ENCODE measurements at places on chromosomes 2 and 18.

- no peak for DNase-seq
Observed at GRCh38 chr2:59604123-59604522, 949.3 kb downstream of the BCL11A start.

GRCh38 chr2:237148624-237149023 is 62.9 kb downstream of the COPS8 start:
- no peak for DNase-seq

- no peak for DNase-seq
Observed at GRCh38 chr2:176562359-176563078, 293.3 kb downstream of the MTX2 start.

DNA sequence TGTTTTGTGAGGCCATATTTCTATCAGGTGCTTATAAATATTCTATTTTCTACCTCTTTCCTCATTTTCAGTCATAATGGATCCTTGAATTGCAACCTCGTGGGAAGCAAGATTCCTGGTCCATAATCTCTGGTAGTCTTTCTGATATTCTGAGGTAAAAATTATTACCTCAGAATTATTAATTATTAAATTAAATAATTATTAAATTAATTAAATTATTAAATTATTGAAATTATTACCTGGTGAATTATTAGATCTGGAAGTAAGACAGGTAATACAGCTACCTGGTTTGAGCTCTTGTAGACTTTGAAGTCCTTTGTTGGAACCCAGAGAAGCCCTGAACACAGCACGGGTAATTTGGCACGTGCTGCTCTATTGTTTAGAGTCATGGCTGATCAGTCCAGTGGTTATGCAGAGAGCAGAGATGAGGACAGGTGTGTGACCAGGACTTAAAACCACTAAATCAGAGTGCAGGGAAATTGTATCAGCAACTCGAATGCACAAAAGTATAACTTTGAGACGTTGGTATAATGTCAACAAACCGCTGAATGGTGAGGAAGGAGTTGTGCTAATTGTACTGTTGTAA is 46.8 kb upstream of the PTPRM start:
- no peak for DNase-seq

- DNase-seq: no peak
Observed at GRCh38 chr2:82316586-82316985, 2012.0 kb upstream of the LRRTM1 start.

DNA sequence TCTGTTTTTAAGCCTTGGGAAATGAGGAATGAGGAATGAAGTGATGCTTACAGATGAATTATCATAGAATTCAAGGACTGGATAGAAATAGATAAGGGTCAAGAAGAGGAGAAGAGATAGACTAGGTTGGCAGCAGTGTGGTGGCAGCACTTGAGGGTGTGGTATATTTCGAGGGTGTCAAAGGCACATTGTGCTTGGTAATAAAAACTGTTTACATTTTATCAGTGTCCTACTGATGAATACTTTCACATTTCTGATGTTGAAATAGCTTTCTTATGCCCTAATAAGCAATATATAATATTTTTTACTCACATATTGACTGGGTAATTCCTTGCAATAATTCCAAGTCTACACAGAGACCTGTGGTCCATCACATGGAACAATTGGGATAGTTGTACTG is 3.4 kb downstream of the TFPI start:
- no peak for DNase-seq

DNA sequence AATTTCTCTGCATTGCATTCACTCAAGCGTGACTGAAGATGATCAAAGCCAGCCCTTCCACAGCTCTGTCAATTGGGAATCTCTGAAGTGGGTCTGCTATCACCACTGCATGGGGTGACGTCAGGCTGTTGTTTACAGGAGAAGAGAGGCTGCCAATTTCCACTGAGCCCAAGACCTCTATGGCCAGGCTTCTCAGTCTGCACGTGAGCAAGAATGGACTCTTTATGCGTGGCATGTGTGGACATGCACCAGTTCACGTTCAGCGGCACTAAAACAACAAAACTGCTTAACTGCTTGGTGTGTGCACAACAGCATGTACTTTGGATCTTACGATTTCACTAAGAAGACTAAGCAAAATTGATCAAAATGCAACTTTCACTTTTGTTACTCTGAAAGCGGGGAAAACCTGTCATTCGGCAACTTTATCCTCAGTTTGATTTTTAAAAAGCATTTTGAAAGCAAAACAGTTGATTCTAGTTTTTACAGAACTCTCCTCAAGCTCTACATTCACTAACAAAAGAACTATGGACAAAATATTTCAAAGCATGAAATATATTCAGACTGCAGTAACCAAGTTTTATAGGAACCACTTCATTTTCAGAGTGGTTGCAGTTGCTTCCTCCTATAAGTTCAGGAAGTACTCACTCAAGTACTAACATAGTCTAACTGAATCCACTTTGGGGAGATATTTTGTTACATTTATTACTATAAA is 77.0 kb upstream of the SERTAD2 start:
- DNase-seq: no peak

GRCh38 chr2:212940816-212941215 is 210.6 kb downstream of the IKZF2 start:
- no peak for DNase-seq

DNA sequence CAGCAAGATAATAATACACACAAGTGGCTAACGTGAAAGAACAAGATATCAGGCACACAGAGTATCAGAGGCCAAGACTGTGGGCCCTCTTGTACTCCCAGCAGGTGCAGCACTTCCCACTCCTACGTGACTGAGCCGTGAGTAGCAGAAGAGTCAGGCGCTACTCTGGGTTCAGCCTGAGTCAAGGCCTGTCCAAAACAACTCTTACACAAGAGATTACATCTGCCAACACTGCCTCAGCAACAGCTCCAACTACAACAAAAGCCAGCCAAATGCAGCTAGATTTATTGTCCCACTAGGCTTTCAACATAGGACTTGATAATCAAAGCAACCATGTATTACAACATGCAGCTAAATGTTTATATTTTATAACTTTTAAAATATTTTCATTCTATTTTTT is 56.2 kb downstream of the ITSN2 start:
- no peak for DNase-seq

GRCh38 chr18:21341141-21341540 is 99.1 kb downstream of the GREB1L start:
- no peak for DNase-seq

GRCh38 chr2:120935339-120936313 is 200.0 kb downstream of the GLI2 start:
- no peak for DNase-seq

GRCh38 chr2:23591111-23591510 is 206.1 kb downstream of the KLHL29 start:
- no peak for DNase-seq

DNA sequence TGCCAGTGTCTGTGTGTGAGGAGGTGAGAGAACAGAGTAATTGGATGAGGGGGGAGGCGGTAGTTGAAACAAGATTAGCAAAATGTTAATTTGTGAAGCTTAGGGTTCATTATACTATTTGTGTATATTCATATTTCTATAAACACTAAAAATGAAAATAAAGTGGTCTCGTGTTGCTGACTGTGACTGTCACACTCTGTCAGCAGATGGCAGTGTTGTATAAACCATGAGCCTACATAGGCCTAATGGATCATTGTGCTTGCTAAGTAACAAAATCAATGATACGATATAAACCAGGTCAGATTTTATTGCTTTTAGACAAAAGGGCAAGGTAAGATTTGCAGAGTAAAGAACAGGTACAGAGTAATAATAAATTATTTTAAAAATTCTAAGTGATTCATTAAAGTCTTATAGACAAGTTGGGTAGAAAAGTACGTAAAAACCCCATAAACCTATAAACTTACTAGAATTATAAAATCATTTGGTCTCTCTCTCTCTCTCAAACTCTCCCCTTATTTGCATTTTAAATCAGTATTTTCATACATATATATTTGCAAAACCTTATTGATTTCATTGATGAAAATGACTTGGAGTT is 182.7 kb downstream of the RPIA start:
- no peak for DNase-seq

DNA sequence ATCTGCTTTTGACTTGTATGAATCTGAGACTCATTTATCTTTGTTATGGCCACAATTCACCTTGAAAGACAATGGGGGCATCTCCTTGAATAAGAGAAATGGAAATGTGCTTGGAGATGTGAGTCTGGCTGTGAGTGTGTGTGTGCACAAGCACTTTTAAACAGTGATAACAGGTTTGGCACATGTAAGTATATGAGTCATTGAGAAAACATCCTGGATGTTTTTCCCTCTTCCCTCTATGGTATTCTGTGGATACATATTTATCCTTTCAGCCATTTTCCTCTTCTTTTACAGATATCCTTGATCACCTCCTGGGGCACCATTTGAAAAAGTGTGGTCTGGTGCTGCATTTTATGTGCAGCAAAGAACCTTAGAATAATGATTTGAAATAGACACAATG is 317.3 kb upstream of the THUMPD2 start:
- no peak for DNase-seq

- no peak for DNase-seq
Observed at GRCh38 chr2:70570041-70570661, 16.5 kb upstream of the TGFA start.

GRCh38 chr2:27489118-27489497 is 435 bp downstream of the IFT172 start:
- no peak for DNase-seq

GRCh38 chr2:191569025-191569424 is 108.9 kb upstream of the NABP1 start:
- DNase-seq: no peak

- no peak for DNase-seq
Observed at GRCh38 chr2:110167326-110168000, 37.4 kb downstream of the NPHP1 start.

DNA sequence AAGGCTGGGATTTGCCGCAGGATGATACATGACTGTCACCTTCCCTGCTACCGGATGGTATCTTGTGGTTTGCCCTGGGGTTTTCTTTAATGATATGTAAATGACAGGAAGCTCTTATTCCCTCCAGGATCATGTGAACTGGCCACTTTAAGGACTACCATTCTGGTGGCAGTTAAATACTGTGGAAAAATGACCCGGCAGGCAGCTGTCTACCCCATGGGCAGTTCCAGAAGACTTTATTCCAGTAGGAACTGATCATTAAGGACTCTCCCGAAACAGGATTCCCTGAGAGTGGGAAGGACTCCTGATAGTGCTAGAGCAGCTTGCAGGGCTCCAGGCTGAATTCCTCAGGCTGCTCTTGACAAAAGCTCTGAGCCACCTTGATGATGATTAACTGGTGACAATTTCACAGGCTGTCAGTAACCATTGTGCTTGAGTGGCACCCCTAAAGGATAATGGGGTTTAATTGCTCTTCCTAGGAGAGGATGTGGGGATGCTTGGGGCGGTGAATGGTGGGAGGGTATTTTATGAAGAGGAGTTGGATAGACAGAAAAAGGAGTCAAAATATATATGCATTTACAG is 212.0 kb downstream of the CPS1 start:
- no peak for DNase-seq

Measured in GM20000 (cell line).